ENCODE measurements at places on chromosomes 3 and 15. TPM values are rescaled to one million over a fixed set of nuclear protein-coding genes. Genes with fewer than 3 reads are reported as not detected.

DNA sequence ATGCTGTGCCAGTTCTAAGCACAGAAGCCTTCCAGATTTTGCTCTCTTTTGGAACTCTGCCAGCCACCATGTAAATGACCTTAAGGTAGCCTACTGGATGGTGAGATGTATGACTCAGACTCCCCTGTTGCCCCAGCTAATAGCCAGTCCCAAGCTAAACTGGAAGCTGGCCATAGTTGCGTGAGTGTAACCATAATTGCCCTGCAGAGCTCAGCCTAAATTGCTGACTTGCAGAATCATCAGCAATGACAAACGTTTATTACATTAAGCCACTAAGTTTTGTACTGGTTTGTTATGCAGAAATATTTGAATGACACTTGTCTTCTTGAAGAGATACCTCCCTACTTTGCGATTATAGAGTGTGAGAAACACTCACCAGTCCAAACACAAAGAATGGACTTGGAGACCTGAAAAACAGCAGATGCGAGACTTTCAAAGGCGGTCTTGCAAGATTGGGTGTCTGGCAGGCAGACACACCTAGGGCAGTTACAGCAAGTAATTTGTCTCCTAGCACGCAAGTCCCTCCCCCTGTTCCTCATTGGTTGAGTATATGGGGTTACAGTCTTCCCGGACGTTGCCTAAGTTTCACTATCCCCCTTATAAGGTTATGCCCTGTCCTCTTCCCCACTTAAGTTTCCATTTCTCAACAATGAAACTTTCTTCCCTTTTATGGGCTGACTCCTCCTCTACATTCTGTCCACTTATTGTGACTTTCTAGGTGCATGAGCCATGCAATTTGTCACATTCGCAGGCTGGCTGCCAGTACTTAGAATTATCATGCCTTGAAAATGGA, 83.6 kb upstream of the XCR1 start:
- no peak overlapping the region for H3K27ac ChIP-seq
- no peaks in the 10 kb centered on the region for H3K27me3 ChIP-seq
- DNase-seq = no peak
- peaks cover 5% of the 10 kb centered on the region for H3K4me1 ChIP-seq
- H3K36me3 ChIP-seq = no peaks in the 10 kb centered on the region

- peak overlapping the region; percentile 58 for H3K27ac ChIP-seq
- peaks cover 45% of the 10 kb centered on the region for H3K36me3 ChIP-seq
- H3K27me3 ChIP-seq = no peaks in the 10 kb centered on the region
- peaks cover 76% of the 10 kb centered on the region for H3K4me1 ChIP-seq
These were observed 9.8 kb downstream of the PLEKHO2 start for GRCh38 chr15:64851503-64851840.

- H3K36me3 ChIP-seq = no peaks in the 10 kb centered on the region
- no peak overlapping the region for H3K4me3 ChIP-seq
These were observed 108.6 kb downstream of the RPLP1 start for GRCh38 chr15:69561071-69561784.

GRCh38 chr3:186775999-186776398, 7.4 kb upstream of the EIF4A2 start:
- H3K27ac ChIP-seq = no peak overlapping the region
- no peak for DNase-seq
- no peaks in the 10 kb centered on the region for H3K27me3 ChIP-seq
- H3K4me3 ChIP-seq = no peak overlapping the region
- peaks cover 13% of the 10 kb centered on the region for H3K4me1 ChIP-seq
- H3K36me3 ChIP-seq = no peaks in the 10 kb centered on the region

DNA sequence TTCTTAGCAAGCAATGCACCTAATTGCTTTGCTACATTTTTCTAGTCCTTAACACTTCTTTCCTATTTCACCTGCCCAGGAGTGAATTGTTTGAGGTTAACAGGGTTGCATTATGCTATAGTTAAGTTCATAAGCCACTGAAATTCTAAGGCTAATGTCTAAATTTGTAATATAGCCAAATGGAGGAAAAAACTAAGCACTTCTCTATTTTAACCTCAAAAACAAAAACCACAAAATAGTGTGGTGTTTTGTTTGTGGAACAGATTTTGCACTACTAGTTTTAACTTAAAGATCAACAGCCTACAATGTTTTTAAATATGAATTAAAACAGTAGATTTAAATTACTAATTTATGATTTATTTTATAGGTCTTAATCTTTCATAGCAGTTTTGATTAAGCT, 5.5 kb downstream of the ATOSA start:
- H3K27ac ChIP-seq = no peak overlapping the region
- no peak overlapping the region for H3K4me3 ChIP-seq
- no peak for DNase-seq
- H3K4me1 ChIP-seq = peaks cover 87% of the 10 kb centered on the region
- H3K27me3 ChIP-seq = no peaks in the 10 kb centered on the region

- no peaks in the 10 kb centered on the region for H3K27me3 ChIP-seq
- peak overlapping the region; percentile 86 for H3K27ac ChIP-seq
- DNase-seq = peak; percentile 12
- H3K36me3 ChIP-seq = peaks cover 40% of the 10 kb centered on the region
- H3K4me3 ChIP-seq = no peak overlapping the region
- H3K4me1 ChIP-seq = peaks cover 41% of the 10 kb centered on the region
These were observed 23.2 kb downstream of the ALS2CL start for GRCh38 chr3:46670000-46670890.

DNA sequence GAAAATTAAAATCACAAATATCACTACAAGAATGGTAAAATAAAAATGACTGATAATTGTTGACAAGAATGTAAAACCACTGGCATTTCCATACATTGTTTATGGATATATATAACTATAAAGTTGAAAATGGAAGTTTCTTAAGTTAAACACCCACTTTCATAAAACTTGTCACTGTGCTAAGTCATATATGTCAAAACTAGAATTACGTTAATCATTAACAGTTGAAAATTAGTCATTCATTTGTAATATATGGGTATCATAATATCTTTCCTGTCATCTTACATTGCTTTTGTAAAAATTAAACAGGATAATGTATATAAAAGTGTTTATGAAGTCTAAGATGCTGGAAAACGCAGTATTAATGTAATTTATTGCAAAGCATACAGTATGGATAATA, 1398.6 kb upstream of the ALCAM start:
- H3K27me3 ChIP-seq = no peaks in the 10 kb centered on the region
- no peak overlapping the region for H3K27ac ChIP-seq
- H3K36me3 ChIP-seq = no peaks in the 10 kb centered on the region

DNA sequence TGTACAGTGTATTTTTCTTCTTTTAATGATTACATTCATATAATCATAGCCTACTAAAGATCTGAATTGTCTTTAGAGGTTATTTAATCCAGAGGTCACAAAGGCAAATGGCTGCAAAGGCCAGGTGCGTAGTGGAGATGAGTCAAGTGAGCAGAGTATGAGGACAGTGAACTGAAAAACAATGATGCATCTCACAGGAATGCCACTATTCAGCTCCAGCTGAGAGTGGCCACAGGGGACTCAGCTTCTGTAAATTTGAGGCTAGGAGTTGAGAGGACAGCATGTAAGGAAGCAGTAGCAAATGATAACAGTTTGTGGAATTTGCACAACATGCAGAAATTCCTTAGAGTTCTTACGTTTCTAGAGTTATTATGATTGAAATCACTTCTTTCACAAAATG, 50.4 kb downstream of the COL6A5 start:
- no peaks in the 10 kb centered on the region for H3K4me1 ChIP-seq
- DNase-seq = no peak
- H3K27me3 ChIP-seq = peaks cover 3% of the 10 kb centered on the region
- no peak overlapping the region for H3K27ac ChIP-seq

DNA sequence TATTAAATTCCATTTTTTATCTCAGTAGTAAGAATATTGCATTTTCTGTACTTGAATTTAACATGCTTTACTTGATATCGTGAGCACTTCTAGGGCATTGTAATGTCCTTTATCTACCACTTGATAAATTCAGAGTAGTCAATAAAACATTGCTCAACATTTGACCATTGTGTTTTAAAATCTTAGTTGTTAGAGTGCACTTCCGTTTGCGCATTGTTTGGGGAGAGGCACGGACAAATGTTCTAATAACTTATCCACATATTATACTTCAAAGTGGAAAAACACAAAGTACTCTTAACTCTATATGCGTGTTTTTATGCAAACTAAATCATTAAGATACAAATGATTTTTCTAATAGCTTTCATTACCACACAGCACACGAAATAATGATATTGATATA, 419 bp downstream of the FAM227B start:
- H3K36me3 ChIP-seq = peaks cover 8% of the 10 kb centered on the region
- peak overlapping the region; percentile 95 for H3K27ac ChIP-seq
- no peaks in the 10 kb centered on the region for H3K27me3 ChIP-seq
- H3K4me3 ChIP-seq = peak overlapping the region; percentile 86

- H3K27me3 ChIP-seq = no peaks in the 10 kb centered on the region
- no peak overlapping the region for H3K4me3 ChIP-seq
- no peaks in the 10 kb centered on the region for H3K36me3 ChIP-seq
- H3K4me1 ChIP-seq = no peaks in the 10 kb centered on the region
- no peak for DNase-seq
- no peak overlapping the region for H3K27ac ChIP-seq
These were observed 465.3 kb upstream of the CBLB start for GRCh38 chr3:106333911-106334618.

Gene CLDN18
- total RNA-seq = not detected

Gene UNC13C
- 0.22 TPM for total RNA-seq

Gene WHAMM
- 5.4 TPM for total RNA-seq

Gene FMN1
- 4.5 TPM for total RNA-seq

Gene ALG1L2
- not detected for total RNA-seq

Gene SAMMSON
- total RNA-seq = not detected

Gene TRIM42
- not detected for total RNA-seq

Gene CKMT1A
- not detected for total RNA-seq

Gene SST
- total RNA-seq = not detected

Gene ISLR
- total RNA-seq = 12.7 TPM
